ENCODE measurements at places on chromosomes 7 and 10. TPM values are rescaled to one million over a fixed set of nuclear protein-coding genes. Genes with fewer than 3 reads are reported as not detected.

Gene HOXA7
- 4.3 TPM for polyA plus RNA-seq

Gene NME8
- not detected for polyA plus RNA-seq

- no peak for DNase-seq
Observed at GRCh38 chr10:74824184-74824899, 2.1 kb upstream of the KAT6B start.

DNA sequence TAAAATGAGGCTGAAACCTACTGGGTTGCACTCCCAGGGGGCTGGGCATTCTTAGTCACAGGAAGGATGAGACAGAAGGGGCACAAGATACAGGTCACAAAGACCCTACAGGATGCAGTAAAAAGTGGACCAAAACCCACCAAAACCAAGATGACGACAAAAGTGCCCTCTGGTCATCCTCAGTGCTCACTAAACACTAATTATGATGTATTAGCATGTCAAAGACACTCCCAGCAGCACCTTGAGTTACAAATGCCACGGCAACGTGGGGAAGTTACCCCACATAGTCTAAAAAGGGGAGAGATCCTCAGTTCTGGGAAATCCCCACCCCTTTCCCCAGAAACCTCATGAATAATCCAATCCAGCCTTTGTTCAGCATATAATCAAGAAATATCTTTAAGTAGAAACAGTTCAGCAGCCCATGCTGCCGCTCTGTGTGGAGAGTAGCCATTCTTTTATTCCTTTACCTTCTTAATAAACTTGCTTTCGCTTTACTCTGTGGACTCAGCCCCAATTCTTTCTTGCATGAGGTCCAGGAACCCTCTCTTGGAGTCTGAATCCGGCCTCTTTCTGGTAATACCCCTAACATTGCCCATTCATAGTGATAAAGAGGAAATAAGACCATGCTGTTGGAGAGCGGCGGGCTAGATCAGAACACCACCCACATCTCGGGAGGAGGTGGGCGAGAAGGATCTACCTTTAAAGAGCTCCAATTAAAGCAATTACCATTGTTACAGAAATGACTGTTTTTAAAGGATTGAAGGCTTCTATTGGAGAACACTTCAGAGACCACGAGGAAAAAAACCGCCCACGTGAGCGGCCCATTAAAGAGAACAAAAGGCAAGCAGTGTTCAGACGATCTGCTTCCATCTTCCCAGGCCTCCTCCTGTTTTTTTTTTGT, 170.9 kb downstream of the USP6NL start:
- no peak for DNase-seq

- DNase-seq = no peak
Observed at GRCh38 chr10:53022611-53023088, 250.1 kb upstream of the MBL2 start.
